ENCODE measurements at places on chromosomes 4 and X.

DNA sequence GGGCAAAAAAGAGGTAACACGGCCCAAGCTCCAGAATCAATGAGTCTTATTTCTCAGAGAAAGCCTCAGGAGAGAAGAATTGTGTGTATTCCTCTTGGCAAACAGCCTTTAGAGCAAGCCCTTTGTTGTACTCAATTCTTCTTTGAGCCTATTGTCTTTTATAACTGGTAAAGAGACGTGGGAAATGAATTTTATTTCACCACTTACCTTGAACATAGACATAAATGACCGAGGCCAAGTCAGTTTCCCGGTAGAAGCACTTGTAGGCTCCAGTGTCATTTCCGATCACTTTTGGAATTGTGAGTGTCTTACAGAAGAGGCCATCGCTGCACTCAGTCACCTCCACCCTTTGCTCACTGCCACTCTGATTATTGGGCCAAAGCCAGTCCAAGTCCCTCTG lies 7.0 kb downstream of the KDR start:
- DNase-seq, result no peak

DNA sequence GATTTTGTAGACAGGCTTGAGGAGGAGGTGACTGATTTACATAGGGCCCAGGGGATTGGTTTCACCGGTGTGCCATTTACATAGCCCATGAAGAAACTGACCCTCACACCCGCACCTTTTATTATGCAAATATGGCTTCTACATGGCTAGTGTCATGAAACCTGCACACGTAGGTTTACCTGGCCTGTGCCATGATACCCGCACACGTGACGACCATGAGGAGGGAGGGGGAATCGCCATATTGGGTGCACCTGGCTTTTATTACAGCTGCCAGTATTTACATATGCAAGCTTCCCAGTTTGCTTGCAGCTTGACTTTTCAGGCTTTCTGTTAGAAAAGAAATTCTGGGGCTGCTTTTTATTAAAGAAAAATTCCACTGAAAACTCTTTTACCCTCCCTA lies 359.7 kb downstream of the ADAM29 start:
- no peak for DNase-seq

DNA sequence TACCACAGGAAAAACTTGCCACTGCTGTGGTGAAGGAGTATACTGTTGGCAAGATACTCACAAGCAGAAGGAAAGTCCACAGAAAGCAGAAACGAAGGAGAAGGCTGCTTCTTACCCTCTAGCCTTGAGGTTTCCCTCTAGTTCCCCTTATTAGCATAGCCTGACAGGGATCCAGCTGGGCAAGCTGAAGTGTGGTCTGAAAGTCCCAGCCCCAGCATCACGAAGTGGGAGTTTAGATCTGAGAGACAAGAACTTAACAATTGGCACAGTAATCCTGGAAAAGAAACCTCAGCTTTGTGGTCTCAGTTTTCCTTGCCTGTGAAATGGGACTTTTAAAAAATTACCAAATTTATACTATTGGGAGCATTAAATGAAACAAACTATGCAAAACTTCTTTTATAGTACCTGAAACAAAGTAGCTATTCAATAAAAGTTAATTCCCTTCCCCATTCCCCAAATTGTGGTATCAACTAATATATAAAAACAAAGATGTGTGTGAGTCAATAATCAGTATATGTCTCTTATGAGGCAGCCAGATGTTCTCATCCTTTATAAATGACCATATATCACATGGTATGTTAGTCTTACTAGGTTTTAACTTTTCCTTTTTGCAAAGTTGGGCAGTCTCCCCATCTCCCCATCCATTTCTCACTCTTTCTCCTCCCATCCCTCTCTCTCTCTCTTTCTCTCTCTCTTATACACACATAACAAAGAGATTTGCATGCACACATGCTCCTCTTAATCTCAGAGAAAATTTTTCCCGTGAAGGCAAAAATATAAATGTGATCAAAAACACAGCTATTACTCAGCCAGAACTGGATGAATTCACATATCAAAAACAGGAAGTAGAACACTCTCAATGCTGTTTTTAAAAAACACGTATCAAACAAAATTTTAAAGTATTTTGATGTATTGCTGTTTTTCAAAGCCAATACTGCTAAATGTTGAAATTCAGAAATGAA lies 57.8 kb downstream of the SCFD2 start:
- DNase-seq, result no peak

GRCh38 chrX:11241720-11242119 lies 51.5 kb upstream of the AMELX start:
- no peak for DNase-seq

GRCh38 chrX:357035-357692 lies 29.5 kb downstream of the PPP2R3B start:
- DNase-seq, result no peak

DNA sequence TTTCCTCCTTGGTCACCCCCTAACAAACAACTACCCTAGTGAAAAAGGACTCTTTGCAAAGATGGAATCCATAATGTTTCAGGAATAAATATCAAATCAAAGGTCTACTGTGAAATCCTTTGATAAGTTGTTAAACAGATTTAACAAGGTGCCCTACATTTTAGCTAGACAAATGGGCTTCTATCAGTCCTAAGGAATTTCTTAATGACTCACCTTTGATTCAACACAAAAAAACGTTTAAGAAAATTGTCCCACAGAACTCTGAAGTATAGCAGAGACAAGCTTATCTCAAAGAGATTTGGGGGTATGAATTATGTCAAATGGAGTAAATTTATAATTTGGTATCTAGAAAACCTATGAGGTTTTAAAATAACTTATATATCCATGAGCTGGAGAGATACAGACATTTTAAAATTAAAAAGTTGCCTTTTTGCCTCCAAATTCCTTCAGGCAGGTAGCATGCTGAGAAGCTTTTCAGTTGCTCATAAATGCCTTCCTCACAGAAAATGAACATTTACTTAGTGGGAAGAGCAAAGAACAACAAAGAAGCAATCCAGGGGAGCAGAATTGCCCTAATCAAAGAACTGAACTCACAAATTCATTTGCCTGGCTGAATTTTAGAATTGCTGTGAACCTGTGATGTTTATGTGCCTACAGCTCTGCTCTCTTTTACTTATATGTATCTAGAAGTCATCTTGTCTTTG lies 649.3 kb downstream of the STPG2 start:
- no peak for DNase-seq

- DNase-seq, result no peak
Observed at GRCh38 chrX:150329282-150329681, 33.8 kb upstream of the MAMLD1 start.

GRCh38 chr4:137226221-137226620 lies 306.1 kb downstream of the PCDH18 start:
- DNase-seq, result no peak

DNA sequence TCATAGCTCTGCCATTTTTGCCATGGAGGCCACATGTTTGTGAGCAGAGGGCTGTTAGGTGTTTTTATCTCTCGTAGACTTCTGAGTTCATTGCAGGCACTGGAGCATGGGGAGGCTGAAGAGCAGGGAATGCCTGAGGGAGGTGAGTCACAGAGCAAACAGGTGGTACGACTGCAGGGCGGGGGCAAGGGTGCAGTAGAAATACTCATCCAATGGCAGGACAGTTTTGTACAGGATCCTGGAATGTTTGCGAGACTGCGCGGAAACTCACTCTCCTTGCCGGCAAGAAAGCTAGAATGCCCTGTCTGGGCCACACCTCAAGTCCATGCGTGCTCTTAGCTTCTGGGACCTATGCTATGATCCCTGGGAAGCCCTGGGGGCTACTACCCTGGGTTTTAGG lies 20.0 kb upstream of the VCX2 start:
- no peak for DNase-seq

- DNase-seq, result no peak
Observed at GRCh38 chr4:148288448-148288847, 153.8 kb downstream of the NR3C2 start.

All from activated gamma-delta T cell (primary cell).